ENCODE measurements at places on chromosomes 16 and 17. TPM values are rescaled to one million over a fixed set of nuclear protein-coding genes. Genes with fewer than 3 reads are reported as not detected.

Gene SLFN13
- total RNA-seq = 0.84 TPM

Gene SHISA9
- total RNA-seq = 0.10 TPM

Gene TBC1D28
- not detected for total RNA-seq

Gene PHKG2
- total RNA-seq = 25.3 TPM

Gene NLGN2
- 4.2 TPM for total RNA-seq

Gene CCDC78
- total RNA-seq = 0.12 TPM

Gene KRTAP4-6
- total RNA-seq = not detected

Gene ABCC12
- total RNA-seq = 0.48 TPM

Gene PPL
- total RNA-seq = 0.20 TPM

Gene COG8
- total RNA-seq = 29.0 TPM

Gene MIS12
- 21.6 TPM for total RNA-seq

Gene SMIM36
- not detected for total RNA-seq

Gene GRB7
- total RNA-seq = not detected

Gene FGF11
- 2.0 TPM for total RNA-seq

Gene KRTAP2-3
- total RNA-seq = not detected

Gene PSMC3IP
- total RNA-seq = 18.7 TPM

Gene CDK5R1
- 3.4 TPM for total RNA-seq

Gene TBC1D24
- 5.1 TPM for total RNA-seq

Gene CLDN7
- total RNA-seq = 2.0 TPM

Gene VMO1
- 1.3 TPM for total RNA-seq

Gene TNFRSF17
- 0.48 TPM for total RNA-seq

Gene C16orf96
- total RNA-seq = not detected

Gene NPIPA2
- total RNA-seq = 0.29 TPM

Gene HID1
- total RNA-seq = 0.10 TPM

Gene KRTAP4-9
- not detected for total RNA-seq

Gene KRT17
- total RNA-seq = 35.9 TPM

Gene NUPR1
- 10.9 TPM for total RNA-seq

Gene MPDU1
- total RNA-seq = 211 TPM

Gene LAT
- 0.20 TPM for total RNA-seq

Gene ZNF597
- 1.7 TPM for total RNA-seq

Gene TAT
- not detected for total RNA-seq

Gene OR1A1
- total RNA-seq = not detected

Gene MYH13
- under 0.01 TPM for total RNA-seq
